ENCODE measurements at places on chromosomes 12 and 14.
A peak's percentile ranks its signal among the peaks of the same experiment; 100 is the strongest.

- no peak for DNase-seq
Observed at GRCh38 chr12:128178966-128179365, 88.0 kb upstream of the TMEM132C start.

DNA sequence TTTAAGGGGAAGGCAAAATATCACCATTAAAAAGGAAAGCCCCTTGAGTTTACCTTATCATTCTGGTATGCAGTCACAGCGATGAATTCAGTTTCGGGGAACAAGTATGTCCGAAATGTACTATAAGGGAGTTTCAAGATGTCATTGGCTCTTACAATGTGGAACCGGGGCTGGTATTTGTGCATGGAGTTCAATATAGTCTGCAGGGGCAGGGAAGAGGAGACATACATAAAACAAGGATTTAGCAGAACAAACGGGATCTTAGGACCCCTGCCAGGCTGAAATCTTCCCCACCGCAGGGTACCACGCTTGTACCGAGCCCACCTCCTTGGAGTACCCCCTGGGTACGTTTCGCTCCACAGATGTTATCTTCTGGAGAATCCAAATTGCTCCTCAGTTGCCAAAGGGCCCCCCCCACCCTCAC lies 4.5 kb downstream of the TBX3 start:
- DNase-seq = no peak

GRCh38 chr14:91341334-91341733 lies 76.3 kb downstream of the CCDC88C start:
- DNase-seq = no peak

GRCh38 chr12:118120579-118121363 lies 15.2 kb upstream of the PEBP1 start:
- DNase-seq = peak; percentile 58

DNA sequence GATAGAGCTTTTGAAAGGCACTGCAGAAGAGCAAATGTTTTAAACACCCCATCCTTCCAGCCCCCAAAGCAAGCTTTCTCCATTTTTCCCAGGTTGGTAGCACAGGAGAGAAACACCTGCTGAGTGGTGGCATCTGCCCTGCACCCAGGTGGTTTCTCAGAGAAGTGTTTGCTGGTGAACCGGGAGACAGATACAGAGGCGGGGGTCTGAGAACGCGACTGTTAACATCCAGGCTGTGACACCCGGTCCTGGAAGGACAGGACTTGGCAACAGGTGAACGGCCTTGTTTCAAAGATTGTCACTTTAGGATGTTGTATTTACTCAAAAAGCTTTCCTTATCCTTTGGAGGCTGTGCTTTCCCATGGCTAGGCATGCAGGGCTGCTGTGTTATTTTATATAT lies 18.5 kb downstream of the MMAB start:
- DNase-seq = no peak

DNA sequence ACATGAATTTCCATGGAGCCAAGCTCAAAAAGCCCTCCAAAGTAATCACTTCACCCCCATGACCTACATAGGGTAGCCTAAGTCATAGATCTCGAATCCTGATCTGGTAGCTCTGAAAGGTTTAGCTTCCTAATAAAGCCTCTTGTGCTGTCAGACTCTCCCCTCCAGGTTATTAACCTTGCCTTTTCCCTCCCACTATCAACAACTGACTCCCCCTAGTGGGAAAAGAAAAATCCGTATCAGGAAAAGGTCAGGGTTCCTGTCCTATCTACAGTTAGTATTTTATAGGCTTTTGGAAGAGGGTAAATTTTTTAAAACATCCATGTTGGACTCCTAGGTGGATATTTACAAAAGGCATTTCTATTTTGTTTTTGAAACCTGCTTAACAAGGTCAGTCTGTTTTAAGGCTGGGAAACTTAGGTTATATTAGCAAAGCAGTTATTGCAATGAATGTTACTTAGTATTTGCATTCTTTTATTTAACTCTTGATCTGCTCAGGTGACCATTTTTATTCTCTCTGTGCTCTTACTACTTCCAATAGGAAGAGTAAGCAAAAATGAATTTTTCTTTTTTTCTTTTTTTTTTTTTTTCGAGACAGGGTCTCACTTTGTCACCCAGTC lies 8.0 kb downstream of the YY1 start:
- DNase-seq = peak; percentile 36

DNA sequence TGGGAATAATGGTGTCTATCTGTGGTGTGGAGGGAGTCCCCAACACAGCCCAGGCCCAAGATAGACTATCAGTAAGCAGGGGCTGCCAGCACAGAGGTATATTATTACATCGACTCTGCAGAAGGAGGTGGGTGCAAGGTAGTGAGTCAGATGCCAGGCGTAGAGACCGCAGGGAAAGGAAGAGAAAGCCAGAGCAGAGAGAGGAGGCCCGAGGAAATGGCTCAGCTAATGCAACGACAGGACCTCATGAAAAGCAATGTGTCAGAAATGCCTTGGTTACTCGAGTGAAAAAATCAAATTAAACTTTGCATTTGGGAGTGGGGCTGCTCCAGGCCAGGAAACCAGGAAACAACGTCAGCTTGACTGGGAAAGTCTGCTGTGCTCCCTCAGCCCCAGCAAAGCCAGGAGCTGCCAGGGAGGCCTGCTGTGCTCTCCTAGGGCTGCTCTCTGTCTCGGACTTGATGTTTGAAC lies 173.2 kb downstream of the SUDS3 start:
- no peak for DNase-seq

- DNase-seq = no peak
Observed at GRCh38 chr12:67758521-67758920, 110.0 kb downstream of the DYRK2 start.

GRCh38 chr14:91005716-91006115 lies 54.7 kb downstream of the RPS6KA5 start:
- no peak for DNase-seq

GRCh38 chr14:73640796-73641365 lies 3.9 kb upstream of the DNAL1 start:
- no peak for DNase-seq

- no peak for DNase-seq
Observed at GRCh38 chr14:64463195-64463594, 2.1 kb upstream of the AKAP5 start.

DNA sequence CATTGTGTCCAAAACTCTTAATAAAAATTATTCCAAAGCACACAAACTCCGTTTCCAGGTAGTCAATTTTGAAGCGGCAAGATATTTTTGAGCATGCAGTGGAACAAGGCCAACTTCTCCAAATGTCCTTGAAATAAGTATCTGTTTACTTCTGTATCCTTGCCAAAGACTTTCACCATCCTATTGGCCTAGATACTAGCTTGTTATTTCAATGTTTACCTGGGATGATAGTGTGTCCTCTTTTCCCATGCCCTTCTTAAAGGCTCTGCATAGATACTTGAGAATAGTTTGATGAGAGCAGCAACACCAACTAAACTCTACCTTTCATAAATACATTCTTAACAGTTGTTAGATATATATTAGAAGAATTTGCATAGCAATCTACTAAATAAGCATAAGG lies 160.9 kb downstream of the KCNC2 start:
- peak; percentile 20 for DNase-seq

- DNase-seq = no peak
Observed at GRCh38 chr14:86539361-86540070, 1009.6 kb downstream of the FLRT2 start.

- no peak for DNase-seq
Observed at GRCh38 chr12:30200864-30201263, 417.1 kb upstream of the TMTC1 start.
